A549 (cell line): ENCODE measurements at places on chromosomes 6 and 20.

GRCh38 chr20:46145713-46146112 is 27.6 kb downstream of the CD40 start:
- no peak for DNase-seq

- no peak for DNase-seq
Observed at GRCh38 chr20:47127999-47128398, 228.5 kb downstream of the ZMYND8 start.

DNA sequence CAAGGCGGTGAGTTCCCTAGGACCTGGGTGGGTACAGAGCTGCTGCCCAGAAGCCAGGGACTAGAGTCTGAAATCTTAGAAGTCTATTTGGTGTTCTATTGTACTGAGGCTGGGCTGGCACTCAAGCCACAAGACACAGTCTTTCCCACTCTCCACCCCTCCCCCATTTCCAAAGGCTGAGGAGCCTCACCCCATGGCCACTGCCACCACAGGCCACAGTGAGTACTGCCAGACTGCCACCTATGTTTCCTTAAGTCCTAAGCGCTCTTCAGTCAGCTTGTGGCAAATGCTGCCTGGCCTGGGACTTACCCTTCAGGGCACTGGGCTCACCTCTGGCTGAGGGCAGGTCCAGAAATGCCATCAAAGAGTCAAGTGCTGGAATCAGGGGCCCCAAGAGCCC is 469.3 kb downstream of the HAO1 start:
- no peak for DNase-seq

- DNase-seq: no peak
Observed at GRCh38 chr20:63680857-63681608, 15.4 kb upstream of the TNFRSF6B start.

DNA sequence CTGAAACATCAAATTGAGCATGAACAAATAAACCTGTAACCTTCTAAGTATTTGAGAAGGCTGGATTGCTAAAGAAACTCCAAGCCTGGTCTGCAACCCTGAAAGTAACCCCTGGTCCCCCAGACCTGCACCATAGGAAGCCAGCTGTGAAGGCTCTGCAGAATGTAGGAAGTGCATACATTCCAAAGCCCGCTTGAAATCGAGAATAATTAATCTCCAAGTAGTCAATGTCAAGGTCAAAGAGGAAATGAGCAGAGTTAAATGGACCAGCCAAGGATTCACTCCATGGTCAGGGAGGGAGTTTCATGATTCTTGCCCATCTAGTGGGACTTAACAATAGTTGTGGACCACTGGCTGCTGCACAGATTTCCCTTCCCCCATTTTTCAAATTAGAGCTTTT is 107.6 kb upstream of the RNF24 start:
- DNase-seq: no peak

DNA sequence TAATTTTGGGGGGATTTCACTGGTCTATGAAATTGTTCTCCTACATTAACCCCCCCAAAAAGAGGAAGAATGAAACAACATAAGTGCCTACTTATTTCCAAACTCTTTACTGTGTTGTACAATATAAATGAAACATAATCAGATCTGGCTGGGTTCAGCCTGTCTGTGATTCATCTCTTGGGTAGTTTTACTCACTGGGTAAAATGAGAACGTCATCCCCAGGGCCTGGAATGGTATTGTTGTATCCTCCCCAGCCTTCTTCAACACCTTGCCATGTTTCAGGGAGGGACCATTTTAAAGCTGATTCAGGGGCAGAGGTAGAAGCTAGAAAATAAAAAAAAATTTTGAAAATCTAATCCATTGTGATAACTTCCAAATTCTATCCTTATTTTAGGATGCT is 256.7 kb downstream of the PKHD1 start:
- DNase-seq: no peak

- no peak for DNase-seq
Observed at GRCh38 chr20:40335901-40336351, 353.1 kb downstream of the MAFB start.

GRCh38 chr20:14441201-14441600 is 103.8 kb upstream of the FLRT3 start:
- DNase-seq: no peak

DNA sequence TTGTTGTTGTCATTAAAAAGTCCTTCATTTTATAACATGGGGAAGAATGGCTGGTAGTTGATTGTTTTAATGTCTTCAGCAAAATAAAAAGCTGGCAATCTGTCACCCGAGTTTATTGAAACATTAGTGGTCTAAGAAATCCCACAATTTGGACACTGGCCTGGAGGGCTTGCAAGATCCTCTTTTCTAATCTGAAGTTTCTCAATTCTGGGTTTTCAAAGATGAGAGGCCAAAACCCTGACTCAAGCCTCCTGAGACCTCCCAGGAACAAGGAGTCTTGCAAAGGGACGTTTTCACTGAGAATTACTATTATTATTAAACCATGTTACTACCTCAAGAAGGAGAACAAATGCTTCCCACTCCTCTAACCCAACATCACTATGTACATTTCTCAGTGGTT is 19.5 kb downstream of the MAP1LC3A start:
- no peak for DNase-seq

GRCh38 chr20:59673998-59674445 is 69.7 kb downstream of the PHACTR3 start:
- DNase-seq: no peak

DNA sequence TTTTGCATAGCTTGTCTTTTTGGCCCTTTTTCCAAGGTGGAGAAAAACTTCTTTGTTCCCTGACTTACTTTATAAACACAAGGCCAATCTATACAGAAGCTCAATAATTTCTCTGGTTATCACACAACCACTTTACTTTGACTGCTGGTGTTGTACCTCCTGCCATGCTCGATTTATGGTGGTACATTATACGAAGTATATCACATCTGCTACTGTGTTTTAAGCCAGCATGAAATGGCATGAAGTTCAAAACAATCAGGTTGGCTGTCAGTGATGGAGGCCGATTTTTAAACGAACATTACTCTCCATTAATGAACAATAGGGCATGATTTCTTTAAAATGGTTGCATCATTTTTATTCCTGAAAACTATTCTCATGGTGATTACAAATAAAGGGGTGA is 21.0 kb upstream of the ATXN1 start:
- no peak for DNase-seq

GRCh38 chr20:10618611-10619245 is 55.1 kb downstream of the JAG1 start:
- no peak for DNase-seq

- DNase-seq: no peak
Observed at GRCh38 chr6:164531736-164532135, 777.7 kb downstream of the C6orf118 start.

- DNase-seq: no peak
Observed at GRCh38 chr20:59996108-59996507, 37.9 kb downstream of the CDH26 start.

- DNase-seq: no peak
Observed at GRCh38 chr6:88413459-88413858, 247.3 kb upstream of the CNR1 start.

GRCh38 chr6:30331981-30332380 is 5.3 kb downstream of the TRIM39 start:
- DNase-seq: no peak

GRCh38 chr6:20660534-20660933 is 126.3 kb downstream of the CDKAL1 start:
- DNase-seq: no peak
